ENCODE measurements at places on chromosomes 4 and X.

- DNase-seq, result peak; percentile 28
Measured at GRCh38 chrX:825991-826390, 195.4 kb downstream of the SHOX start.

- no peak for DNase-seq
Measured at GRCh38 chrX:39703307-39703706, 394.5 kb downstream of the BCOR start.

GRCh38 chrX:39764441-39764914, 333.3 kb downstream of the BCOR start:
- DNase-seq, result no peak

DNA sequence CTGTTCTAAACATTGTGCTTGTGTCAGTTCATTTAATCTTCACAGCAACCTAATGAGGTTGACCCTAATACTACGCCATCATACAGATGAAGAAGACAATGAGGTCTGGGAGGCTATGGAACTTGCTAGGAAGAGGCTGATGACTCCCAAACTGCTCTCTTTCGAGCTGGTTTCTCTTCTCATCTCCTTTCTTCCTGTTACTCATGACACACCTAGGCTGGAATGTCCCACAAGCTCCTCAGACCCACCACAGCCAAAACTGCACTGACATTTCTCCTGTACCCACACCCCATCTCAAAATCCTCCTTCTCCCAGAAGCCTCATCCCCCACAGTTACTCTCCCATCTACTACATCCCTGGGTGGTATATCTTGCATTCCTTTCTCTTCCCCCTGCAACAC, 27.4 kb upstream of the PJA1 start:
- no peak for DNase-seq

GRCh38 chrX:68725756-68726365, 78.4 kb downstream of the STARD8 start:
- DNase-seq, result no peak

DNA sequence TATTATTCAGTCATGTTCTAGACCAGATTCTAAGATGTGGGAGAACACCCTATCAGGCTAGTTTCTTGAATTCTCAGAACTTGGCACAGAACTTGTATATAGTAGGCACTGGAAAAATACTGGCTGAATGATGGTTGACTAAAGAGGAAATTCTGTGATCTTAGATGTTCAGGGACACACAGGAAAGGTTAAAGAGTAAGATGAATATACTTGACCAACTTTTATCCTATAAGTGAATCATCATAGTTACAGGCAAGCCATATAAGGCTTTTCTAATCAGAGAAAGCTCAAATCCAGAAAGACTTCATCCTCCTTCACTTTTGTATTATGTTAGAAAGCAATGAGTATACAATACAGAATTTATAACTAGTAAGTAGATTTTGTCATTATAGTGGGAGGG, 53.8 kb downstream of the SEPTIN11 start:
- no peak for DNase-seq

- DNase-seq, result no peak
Measured at GRCh38 chr4:186685767-186686183, 37.9 kb downstream of the FAT1 start.

DNA sequence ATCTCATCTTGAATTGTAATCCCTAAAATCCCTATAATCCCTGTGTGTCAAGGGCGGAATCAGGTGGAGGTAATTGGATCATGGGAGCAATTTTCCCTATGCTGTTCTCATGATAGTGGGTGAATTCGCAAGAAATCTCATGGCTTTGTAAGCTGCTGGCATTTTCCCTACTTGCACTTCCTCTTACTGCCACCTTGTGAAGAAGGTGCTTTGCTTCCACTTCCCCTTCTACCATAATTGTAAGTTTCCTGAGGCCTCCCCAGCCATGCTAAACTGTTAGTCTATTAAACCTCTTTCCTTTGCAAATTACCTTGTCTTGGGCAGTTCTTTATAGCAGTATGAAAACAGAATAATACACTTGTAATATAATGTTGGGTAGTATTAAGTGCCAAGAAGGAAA, 1087.4 kb upstream of the SLIT2 start:
- DNase-seq, result no peak

GRCh38 chr4:146453181-146453807, 68.4 kb downstream of the SLC10A7 start:
- no peak for DNase-seq
